DMS153 (cell line): ENCODE measurements at places on chromosomes 2 and 18.
A peak's percentile ranks its signal among the peaks of the same experiment; 100 is the strongest.

DNA sequence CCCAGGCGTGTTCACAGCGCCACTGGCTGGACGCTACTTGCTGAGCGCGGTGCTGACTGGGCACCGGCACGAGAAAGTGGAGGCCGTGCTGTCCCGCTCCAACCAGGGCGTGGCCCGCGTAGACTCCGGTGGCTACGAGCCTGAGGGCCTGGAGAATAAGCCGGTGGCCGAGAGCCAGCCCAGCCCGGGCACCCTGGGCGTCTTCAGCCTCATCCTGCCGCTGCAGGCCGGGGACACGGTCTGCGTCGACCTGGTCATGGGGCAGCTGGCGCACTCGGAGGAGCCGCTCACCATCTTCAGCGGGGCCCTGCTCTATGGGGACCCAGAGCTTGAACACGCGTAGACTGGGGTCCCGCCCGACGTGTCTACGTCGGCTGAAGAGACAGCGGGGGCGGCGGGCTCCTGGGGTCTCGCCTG lies 891 bp upstream of the KHK start:
- DNase-seq = peak; percentile 12

GRCh38 chr2:235658351-235659174 lies 164.7 kb downstream of the AGAP1 start:
- no peak for DNase-seq

GRCh38 chr18:13372531-13372951 lies 154.0 kb downstream of the LDLRAD4 start:
- DNase-seq = no peak

DNA sequence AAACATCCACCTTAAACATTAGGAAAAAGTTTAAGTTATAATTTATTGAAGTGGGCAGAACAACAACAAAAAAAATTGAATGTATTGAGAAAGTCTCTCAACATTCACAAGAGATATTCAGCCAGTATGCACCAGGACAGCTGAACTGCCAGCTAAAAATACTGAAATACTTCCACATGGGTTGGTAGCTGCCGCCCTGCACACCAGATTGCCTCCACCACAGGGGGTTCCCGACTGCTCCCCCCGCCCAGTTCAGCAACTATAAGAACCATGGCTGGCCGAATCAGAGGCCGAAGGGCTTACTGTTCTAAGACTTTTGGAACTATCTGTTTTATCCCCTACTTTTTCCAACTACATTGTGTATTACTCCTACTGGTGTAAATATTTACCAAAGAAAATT lies 150.0 kb upstream of the LRP1B start:
- no peak for DNase-seq

GRCh38 chr18:22974001-22974400 lies 40.9 kb downstream of the RBBP8 start:
- no peak for DNase-seq

GRCh38 chr2:69074918-69075317 lies 61.9 kb downstream of the ANTXR1 start:
- DNase-seq = no peak

DNA sequence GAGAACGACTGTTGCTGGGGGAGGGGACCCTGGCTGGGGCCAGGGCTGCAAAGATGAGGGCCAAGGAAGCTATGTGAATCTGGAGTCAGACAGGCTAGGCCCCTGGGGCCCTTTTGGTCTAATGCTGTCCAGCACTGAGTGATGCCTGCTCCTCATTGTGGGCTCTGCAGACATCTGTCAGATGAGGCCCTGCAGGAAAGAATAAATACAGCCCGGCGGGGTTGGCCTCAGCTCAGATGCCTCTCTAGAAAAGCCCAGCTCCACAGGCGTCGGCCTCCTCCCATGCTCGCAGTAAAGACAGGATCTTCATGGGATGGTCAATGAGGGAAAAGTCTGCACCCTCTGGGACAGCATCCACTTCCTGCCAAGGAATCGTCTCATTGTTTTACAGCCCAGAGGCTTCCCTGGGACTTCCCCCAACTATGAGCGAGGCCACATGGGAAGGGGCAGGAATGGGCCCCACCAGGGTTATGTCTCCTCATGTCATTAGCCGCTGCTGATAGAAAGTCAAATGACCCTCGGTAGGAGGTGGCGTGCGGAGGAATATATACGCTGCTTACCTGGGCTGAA lies 125.8 kb upstream of the GLI2 start:
- DNase-seq = no peak

DNA sequence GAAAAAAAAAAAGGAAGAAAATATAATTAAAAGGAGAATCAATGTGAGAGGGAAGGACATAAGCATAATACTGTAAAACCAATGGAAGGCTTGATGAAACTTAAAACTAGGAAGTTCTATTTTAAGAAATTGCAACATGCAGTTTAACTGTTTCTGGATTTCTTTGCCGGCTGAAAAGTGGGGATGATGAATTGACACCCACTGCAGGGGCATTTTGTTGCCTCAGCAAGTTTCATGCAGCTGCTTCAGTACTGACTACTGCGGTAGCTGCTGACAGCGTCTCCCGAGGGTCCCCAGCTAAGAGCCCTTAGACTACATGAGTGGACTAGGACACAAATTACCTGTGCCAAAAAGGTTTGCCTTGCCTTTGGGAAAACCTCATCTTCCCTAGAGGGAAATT lies 69.2 kb downstream of the B3GNT2 start:
- DNase-seq = no peak

DNA sequence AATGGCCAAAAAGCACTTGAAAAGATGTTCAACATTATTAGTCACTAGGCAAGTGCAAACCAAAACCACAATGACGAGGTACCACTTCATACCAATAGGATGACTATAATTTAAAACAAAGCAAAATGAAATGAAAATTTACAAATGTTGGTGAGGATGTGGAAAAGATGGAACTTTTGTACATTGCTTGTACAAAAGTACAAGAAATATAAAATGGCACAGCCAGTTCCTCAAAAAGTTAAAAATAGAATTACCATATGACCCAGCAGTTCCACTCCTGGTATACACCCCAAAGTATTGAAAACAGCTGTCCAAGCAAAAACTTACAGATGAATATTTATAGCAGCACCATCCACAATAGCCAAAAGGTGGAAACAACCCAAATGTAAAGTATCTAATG lies 107.8 kb upstream of the XPO1 start:
- no peak for DNase-seq

- DNase-seq = no peak
Measured at GRCh38 chr2:74979844-74980243, 21.4 kb downstream of the POLE4 start.

DNA sequence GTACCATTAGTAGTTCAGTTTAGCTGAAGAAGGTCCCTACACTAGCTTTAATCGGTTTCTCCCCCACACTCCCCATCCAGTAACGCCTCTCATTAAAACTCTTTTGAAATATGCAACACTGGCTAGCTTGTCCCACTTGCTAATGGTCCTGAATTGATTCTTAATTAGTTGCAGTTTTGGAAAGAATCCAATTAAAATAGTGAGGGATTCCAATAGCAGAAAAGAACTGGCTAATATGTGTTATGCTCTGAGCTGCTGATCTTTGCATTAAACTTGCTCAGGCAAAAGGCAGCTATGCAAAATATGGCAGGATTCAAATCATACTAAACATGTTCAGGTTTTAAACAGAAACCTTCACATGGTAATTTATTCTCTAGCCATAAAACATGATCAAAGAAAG lies 252.5 kb upstream of the HNRNPA3 start:
- no peak for DNase-seq

DNA sequence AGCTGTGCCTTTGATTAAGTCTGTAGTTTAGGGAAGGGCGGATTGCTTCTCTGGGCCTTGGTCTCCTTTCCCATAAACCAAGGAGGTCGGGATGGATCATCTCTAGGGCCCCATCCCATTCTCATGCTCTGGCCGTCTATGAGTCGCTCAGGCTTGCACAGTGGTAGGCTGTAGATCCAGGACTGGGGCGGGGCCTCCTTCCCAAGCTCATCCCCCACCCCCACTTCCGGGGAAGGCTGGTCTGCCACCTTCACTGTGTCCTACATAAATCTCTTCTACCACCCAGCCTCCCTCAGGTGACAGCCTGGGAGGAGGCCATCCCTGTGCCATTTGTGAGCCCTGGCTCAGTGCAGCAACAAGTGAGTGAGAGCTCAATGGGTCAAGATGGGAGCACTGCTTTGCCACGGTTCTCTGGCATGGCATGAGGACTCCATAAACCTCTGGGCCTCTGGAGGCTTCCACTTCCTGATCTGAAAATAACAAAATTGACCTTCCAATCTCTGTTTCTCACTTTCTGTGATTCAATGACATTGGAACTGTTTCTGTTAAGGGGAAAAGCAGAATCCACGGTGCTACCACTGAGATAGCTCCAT lies 68.5 kb downstream of the SUMO1 start:
- no peak for DNase-seq

DNA sequence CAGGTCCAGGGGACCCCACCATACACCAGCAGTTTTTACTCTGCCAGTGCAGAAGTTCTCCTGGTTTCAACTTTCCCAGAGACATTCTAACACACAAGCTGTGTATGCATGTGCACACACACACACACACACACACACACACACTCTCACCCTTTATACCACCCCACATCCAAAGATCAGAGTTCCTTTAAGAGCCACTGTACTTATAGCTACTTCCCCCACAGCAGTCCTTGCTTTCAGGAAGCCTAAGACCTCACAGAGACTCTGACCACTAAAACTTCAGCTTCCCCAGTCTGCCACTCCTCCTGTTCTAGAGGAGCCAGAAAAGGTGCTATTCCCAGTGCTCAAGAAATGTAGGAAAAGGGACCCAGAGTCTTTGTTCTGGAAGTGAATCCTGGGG lies 107.8 kb downstream of the ZNF521 start:
- no peak for DNase-seq

DNA sequence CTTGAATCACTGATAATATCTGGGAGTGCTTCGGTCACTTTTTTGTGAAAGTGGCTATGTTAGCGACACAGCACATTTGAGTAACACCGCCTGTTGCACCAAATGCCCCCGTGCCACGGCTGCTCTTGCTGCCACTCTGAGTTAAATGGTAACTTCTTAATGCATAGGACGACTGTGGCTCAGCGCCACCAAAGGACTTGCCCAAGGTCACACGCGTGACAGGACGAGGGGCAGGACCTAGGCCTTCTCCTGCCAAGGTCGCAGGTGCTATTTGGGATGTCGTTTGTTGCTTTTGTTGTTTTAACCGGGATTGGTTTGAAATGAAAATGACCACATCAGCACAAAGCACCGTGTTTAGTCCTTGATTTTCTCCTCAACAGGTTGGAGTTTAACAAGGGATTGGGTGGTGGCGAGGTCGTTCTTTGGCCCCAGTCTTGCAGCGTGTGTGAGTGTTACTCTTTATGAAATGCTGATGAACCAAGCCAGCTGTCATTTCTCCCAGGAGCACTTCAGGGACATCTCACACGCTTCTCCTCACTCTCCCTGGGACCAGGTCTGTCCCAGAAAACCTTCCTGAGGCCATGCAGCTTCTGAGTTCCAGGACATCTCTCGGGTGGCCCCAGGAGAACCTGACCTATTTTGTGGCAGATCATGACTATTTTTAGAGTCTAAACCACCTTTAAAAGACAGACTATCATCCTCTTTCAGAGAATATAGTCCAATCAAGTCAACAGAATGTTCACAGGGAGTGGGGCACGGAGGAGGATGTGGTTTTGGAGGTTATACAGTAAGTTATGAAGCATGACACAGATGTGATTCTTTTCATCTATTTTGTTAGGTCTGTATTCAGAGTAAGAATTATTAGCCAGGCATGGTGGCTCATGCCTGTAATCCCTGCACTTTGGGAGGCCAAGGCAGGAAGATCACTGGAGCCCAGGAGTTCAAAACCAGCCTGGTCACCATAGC lies 49.9 kb downstream of the MTCL1 start:
- no peak for DNase-seq

DNA sequence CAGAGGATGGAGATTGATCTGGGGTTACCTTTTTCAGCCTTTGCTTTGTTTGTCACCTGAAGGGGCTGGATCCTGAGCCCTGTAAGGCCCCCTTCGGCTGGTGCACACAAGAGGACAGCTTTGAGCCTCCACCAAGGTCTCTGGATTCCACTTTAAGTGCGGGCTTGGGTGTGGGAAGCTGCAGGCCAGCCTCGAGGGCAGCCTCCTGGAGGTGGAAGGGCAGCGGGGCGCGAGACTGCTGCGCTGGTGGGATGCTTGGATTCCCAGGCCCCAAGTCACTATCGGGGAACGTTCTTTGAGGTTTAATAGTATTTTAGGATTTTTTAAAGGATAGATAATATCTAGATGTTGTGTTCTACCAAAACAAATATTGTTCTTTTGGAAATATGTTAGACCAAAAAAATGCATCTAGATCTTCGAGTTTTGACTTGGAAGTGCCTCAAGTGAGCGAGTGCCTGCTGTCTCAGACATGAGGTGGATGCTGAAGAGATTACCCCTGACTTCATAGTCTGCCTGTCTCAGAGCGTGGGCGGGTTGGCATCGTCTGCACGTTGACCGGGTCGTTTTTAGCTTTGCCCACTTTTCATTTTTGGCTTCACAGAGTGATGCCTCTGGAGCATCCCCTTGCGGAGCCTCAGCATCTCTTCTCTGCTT lies 113.8 kb downstream of the AGAP1 start:
- DNase-seq = no peak

DNA sequence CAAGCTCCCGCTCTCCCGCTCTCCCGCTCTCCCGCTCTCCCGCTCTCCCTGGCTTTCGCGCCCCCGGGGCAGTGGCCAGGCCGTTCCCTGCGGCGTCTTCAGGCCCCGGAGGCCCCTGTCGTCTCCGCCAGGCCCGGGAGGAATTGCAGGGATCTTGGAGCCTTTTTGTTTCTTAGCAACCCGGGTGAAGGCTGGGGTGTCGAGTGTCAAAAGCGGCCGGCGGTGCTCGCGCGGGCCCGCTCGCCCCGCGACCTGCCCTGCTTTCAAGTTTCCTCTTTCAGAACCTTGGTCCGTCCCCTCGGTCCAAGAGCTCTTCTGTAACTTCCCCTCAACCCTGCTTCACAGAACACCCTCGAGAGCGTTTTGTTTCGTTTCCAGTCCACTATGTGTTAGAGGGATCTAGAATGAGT lies 1.4 kb downstream of the RNF138 start:
- no peak for DNase-seq

DNA sequence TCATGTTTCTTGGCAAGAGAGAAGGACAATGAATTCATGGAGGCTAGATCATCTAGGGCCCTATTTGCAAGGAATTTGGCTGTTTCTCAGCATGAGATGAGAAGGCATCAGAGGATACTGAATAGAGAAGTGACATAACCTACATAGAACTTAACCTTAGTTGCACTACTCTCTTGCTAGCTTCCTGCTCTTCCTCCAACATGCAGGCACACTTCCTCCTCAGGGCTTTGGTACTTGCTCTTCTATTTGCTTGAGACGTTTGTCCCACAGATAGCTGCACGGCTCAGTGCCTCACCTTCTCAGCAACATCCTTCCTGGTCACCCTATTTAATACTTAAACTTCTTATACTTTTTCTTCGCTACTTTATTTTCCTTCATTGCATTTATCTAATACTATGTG lies 20.0 kb upstream of the LANCL1 start:
- no peak for DNase-seq

DNA sequence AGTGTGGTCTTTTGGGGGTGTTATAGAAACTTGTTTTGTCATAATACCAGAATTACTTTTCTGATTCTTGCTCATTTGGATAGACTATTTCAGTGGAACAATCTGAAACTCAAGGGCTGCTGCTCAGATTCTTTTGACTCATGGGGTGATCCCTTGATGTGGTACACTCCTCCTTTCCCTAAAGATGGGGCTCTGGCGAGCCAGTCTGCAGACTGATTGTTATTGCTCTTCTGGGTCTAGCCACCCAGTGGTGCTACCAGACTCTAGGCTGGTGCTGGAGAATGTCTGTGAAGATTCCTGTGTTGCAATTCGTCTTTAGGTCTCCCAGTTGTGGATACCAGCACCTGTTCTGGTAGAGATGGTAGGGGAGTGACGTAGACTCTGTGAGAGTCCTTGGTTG lies 4.2 kb upstream of the MARS2 start:
- DNase-seq = no peak

GRCh38 chr2:143524559-143525401 lies 395.6 kb downstream of the ARHGAP15 start:
- no peak for DNase-seq

- DNase-seq = no peak
Measured at GRCh38 chr2:224085811-224086210, 46.7 kb upstream of the SERPINE2 start.
